Right ventricle myocardium inferior (tissue), 1 donor: ENCODE measurements at places on chromosomes 7 and 10. TPM values are rescaled to one million over a fixed set of nuclear protein-coding genes. Genes with fewer than 3 reads are reported as not detected.

DNA sequence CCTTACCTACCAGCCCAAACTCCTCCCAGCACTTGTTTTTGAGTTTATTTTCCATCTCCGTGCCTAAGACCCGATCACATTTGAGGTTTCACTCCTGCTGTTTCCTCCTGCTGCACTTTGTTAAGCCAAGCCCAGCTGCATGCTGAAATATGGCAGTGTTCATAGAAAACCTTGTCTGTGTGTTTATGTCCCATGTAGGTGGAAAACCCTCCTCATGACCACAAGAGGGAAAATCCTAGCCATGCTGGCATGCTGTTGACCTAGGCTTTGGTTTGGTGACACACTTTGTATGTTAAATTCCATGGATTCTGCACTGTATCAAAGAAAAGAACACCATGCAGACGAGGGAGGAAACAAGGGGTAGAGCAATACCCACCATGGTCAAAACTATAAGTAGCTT is 154.4 kb downstream of the CUBN start:
- DNase-seq: no peak

DNA sequence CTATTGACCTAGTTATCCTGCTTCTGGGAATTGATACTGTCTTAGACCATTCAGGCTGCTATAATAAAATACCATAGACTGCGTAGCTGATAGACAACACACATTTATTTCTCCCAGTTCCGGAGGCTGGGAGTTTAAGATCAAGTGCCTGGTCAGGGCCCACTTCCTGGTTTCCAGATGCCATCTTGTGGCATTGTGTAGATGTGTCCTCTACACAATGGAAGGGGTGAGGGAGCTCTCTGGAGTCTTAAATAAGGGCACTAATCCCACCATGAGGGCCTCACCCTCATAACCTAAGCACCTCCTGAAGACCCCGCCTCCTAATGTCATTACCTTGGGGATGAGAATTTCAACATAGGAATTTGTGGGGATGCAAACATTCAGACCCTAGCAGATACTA is 62.4 kb downstream of the SLC35B4 start:
- no peak for DNase-seq

DNA sequence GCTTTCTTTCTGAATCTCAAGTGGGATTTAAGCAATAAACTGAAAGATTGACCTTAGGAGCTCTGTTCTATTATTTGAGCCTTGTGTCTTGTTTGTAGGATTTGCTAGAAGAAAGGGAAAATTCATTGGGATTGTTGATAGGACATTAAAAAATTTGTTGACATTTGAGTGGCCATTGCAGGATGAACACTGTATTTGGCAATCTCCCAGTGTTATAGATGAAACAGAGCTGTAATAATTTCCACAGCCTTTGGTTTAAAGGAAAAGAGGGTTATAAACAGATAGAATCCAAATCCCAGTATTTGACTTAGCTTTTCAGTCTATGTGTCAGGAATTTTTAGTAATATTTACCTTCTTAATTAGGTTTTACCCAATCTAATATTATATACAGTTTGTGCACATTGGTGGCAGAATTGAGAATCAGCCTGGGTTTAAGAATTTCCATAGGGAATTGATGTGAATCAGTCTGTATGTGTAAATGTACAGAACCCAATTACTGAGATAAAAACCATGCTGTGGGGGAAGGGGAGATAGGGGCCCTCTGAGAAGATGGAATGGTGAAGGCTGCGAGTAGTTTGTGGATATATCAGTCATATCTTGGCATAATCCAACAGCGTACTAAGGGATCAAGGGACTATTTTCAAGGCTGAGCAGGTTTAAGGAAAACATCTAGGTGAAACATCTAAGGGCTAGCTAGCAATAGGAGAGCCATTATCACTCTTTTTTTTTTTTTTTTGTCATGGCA is 6.5 kb downstream of the SGPL1 start:
- DNase-seq: no peak

- DNase-seq: no peak
Observed at GRCh38 chr10:47230482-47230881, 69.5 kb upstream of the GDF10 start.

- DNase-seq: no peak
Observed at GRCh38 chr10:112340601-112341000, 33.3 kb upstream of the ACSL5 start.

Gene SPDYE9
- not detected for total RNA-seq

Gene TMEM229A
- total RNA-seq: not detected
